ENCODE measurements at places on chromosomes 5 and 9. TPM values are rescaled to one million over a fixed set of nuclear protein-coding genes. Genes with fewer than 3 reads are reported as not detected.

DNA sequence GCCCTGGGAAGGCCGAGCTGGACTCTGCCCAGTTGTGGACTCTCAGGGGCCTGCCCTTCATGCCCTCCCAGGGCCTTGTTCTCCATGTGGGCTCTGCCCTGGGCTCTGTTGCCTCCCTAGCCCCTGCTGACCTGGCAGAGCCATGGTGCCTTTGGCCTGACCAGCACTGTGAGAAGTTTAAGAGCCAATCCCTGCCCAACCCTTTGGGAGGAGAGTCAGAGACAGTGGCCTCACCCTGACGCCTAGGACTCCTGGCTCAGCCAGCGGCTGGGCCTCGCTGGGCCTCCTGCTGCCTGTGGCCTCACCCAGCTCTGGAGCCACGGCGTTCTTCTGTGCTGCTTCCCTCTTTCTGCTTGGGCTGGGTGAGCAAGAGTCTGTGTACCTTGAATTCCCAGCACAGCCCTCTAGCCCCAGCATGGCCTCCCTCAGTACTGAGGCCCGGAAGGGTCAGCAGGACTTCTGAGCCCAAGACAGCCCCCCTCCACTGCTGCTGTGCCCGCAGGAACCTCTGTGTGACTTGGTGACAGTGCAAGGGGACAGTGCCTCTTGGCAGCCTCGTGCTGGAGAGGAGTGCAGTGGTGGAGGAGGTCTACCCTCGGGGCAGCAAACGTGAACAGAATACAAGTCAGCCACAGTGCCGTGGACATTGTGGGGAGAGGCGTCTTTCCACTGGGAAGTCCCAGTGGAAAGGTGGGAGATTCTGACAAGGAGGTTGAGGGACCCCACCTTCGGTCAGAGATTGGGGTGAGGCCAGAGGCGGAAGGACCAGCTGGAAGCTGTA lies 97.4 kb downstream of the CACNA1B start:
- DNase-seq, result no peak
- H3K27me3 ChIP-seq, result no peaks in the 10 kb centered on the region
- no peaks in the 10 kb centered on the region for H3K36me3 ChIP-seq
- H3K27ac ChIP-seq, result no peak overlapping the region
- H3K4me3 ChIP-seq, result no peak overlapping the region

DNA sequence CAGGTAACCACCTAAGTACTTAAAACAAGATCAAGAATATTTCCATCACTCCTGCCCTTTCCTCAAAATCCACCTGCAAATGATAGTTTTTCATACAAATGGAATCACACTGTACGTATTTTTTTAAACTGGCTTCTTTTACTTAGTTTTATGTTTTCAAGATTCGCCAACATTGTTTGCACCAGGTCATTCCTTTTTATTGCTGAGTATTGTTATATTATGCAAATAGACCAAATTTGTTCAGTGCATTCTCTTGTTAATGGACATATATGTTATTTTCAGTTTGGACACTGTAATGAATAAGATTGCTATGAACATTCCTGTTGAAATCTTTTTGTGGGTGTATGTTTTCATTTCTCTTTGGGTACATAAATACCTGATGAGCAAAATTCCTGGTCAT lies 8.3 kb upstream of the ANKRD31 start:
- H3K36me3 ChIP-seq, result no peaks in the 10 kb centered on the region
- no peak overlapping the region for H3K27ac ChIP-seq
- H3K4me1 ChIP-seq, result no peaks in the 10 kb centered on the region

DNA sequence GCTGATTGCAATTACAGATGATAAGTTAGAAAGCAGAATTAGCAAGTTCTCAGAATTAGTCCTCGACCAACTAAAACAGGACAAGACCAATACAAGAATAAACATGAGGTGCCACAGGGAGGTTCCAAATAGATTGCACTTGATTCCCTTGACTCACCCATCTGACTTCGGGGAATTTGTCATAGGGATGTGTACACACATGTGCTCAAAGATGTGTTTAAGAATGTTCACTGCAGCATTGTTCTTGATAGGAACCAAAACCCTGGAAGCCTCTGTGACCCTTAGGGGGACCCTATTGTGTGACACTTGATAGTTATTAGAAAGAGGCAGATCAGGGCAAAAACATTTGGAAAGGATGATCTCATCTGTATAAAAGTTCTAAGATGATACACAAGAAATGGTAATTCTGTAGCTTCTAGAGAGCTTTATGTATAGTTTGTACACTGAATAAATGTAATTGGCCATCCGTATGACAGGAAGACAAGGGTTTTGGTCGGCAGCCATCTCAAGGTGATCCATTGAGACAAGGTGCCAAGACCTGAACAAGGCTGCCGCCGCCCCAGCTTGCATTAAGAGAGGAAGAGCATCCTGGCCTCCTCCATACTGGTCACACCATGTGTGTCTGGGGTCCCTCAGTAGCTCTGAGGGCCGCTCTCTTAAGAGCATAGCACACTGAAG lies 48.2 kb upstream of the GARNL3 start:
- DNase-seq, result no peak
- no peaks in the 10 kb centered on the region for H3K4me1 ChIP-seq
- peaks cover 5% of the 10 kb centered on the region for H3K27me3 ChIP-seq
- H3K4me3 ChIP-seq, result no peak overlapping the region
- no peaks in the 10 kb centered on the region for H3K36me3 ChIP-seq

- no peaks in the 10 kb centered on the region for H3K36me3 ChIP-seq
- H3K27ac ChIP-seq, result peak overlapping the region; percentile 97
- H3K4me3 ChIP-seq, result no peak overlapping the region
- no peaks in the 10 kb centered on the region for H3K27me3 ChIP-seq
- peaks cover 23% of the 10 kb centered on the region for H3K4me1 ChIP-seq
Measured at GRCh38 chr5:33817301-33817700, 74.5 kb downstream of the ADAMTS12 start.

DNA sequence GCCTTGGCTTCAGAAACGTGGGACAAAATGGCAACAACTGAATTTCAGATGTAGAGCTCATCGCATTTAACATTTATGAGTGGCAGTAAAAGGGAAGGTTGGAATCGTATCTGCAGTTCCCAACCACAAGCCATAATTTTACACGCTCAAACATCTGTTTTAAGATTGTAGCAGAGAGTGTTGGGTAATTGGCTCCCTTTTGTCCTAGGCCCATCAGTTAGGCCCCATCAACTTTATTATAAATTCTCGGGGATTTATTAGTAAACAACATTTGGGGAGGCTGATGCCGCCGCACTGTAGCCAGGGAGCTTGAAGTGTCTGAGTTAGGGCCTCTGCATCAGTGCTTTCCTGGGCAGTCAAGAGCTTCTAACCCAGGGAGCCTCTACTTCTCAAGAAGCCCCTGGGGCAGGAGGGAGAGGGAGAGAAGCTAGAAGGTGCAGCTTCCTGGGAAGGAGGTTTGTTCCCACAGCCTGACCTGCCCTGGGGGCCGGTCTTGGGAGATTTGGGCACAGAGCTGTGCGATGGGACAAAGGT lies 66.2 kb downstream of the HSPA4 start:
- no peaks in the 10 kb centered on the region for H3K36me3 ChIP-seq
- H3K4me3 ChIP-seq, result no peak overlapping the region
- H3K27ac ChIP-seq, result no peak overlapping the region

DNA sequence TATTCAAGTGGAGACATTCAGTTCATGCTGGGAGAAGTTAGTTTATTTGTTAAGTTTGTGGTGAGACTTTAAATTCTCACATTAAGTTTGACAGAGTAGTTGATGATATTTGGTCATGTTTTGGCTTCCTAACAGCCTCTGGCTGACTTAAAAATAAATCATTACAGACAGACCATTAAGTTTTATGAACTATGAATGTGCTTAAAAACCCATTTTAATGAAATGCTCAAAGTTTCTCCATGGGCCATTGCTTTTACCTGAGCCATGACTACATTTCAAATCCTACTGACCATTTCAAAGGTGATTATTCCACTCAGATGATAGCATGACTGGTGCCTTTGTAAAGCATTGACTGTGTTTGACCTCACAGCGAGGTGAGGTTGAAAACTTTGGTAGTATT lies 192.7 kb downstream of the LRRC70 start:
- no peaks in the 10 kb centered on the region for H3K27me3 ChIP-seq
- H3K4me3 ChIP-seq, result no peak overlapping the region
- no peak overlapping the region for H3K27ac ChIP-seq
- no peaks in the 10 kb centered on the region for H3K36me3 ChIP-seq

DNA sequence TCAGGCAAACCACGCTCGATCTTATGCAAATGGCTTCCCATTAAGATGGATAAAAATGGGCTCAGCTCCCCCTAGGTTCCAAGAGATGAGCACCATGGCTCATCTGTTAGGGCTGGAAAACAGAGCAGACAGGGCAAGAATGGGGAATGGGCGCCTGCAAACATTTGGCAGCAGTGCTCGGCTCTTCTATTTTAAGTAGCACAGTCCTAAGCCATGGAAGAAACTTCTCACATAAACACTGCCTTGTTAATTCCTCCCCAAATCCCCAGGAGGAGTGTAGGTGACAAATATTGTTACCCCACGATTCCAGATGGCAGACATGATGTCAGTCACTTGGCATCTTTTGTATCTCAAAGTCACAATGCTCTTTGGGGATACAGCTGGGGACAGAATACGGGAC lies 221.8 kb downstream of the ICE1 start:
- no peaks in the 10 kb centered on the region for H3K4me1 ChIP-seq
- no peak for DNase-seq
- H3K27me3 ChIP-seq, result no peaks in the 10 kb centered on the region
- no peak overlapping the region for H3K4me3 ChIP-seq
- no peaks in the 10 kb centered on the region for H3K36me3 ChIP-seq

GRCh38 chr5:147061431-147061830 lies 173.4 kb upstream of the STK32A start:
- no peaks in the 10 kb centered on the region for H3K27me3 ChIP-seq
- no peak overlapping the region for H3K27ac ChIP-seq
- DNase-seq, result no peak
- no peaks in the 10 kb centered on the region for H3K4me1 ChIP-seq
- H3K4me3 ChIP-seq, result no peak overlapping the region

DNA sequence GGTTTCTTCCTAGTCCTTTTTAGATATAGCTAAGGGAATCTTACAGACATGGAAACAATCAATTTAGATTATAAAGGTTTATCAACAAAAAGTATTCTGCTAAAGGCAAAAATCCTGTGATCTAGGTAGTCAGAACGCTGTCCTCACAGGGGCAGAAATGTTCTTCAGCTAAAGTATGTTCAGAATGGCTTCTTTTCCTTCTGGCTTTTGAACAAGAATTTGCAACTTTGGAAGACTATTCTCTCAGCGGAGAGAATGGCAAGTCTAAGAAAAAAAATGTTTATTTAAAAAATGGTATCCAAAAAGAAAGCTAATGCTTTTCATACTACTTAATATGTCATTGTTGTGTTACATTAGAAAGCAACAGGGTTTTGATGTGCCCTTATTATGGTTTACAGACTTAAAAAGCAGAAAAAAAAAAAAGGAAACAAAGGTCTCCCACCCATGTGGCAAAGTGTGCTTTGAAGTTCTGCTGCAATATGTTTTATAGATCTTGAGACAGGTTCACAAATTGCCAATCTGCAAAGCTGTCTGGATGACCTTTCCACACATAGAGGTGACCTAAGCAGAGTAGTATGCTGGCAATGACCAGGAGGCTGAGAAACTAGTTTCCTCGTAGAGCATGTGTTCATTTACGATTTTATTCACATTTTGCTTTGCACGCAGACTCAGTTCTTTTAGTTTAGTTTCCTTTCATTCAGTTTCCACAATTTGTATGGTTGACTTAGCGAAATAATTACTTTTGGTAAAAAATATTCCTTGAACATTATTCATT lies 45.1 kb upstream of the PJA2 start:
- DNase-seq, result peak; percentile 59
- H3K36me3 ChIP-seq, result no peaks in the 10 kb centered on the region
- H3K4me3 ChIP-seq, result no peak overlapping the region
- peaks cover 21% of the 10 kb centered on the region for H3K4me1 ChIP-seq

- no peak for DNase-seq
- no peaks in the 10 kb centered on the region for H3K4me1 ChIP-seq
- H3K4me3 ChIP-seq, result no peak overlapping the region
- no peaks in the 10 kb centered on the region for H3K36me3 ChIP-seq
- H3K27ac ChIP-seq, result no peak overlapping the region
- H3K27me3 ChIP-seq, result no peaks in the 10 kb centered on the region
Measured at GRCh38 chr9:89382026-89382986, 64.0 kb downstream of the SECISBP2 start.

DNA sequence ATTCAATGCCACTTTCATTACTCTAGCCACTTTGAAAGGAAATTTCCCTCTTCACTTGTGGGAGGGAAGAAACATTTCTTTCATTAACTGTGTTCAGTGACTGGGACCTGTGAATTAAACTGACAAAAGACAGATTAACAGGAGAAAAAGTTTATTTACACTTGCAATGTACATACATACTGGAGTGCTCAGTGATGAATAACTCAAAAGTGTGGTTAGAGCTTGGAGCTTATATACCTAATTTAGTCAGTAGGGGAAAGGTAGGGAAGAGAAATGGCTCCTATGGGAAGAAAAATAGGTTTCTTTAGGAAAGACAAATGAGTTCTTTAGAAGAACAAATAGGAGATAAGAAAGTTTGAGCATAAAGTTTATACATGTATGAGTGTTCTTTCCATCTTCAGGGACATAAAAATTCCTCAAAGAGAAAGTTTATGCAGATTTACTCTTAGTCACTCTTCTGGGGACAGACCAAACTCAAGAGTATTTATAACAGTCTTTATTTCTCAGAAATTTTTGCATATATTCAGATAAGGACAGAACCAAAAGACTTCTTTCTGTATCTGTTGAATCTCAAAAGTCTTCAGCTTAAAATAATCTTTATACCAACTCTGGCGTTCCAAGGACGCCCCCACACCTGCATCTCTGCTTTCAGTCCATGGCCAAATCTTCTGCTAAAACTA lies 120.0 kb upstream of the RAI14 start:
- no peak for DNase-seq
- no peak overlapping the region for H3K4me3 ChIP-seq
- H3K36me3 ChIP-seq, result no peaks in the 10 kb centered on the region
- H3K4me1 ChIP-seq, result peaks cover 16% of the 10 kb centered on the region
- H3K27me3 ChIP-seq, result no peaks in the 10 kb centered on the region

- no peaks in the 10 kb centered on the region for H3K27me3 ChIP-seq
- no peak for DNase-seq
- no peak overlapping the region for H3K27ac ChIP-seq
- H3K4me3 ChIP-seq, result no peak overlapping the region
- no peaks in the 10 kb centered on the region for H3K36me3 ChIP-seq
Measured at GRCh38 chr5:137366526-137366925, 132.6 kb downstream of the SPOCK1 start.

The PAPPA gene
- 0.13 TPM for total RNA-seq

The CKMT2 gene
- total RNA-seq, result not detected

The PCDHB3 gene
- total RNA-seq, result not detected

The OR13C2 gene
- total RNA-seq, result not detected

The ECM2 gene
- total RNA-seq, result not detected

The TBC1D9B gene
- total RNA-seq, result 120 TPM

The ERGIC1 gene
- 118 TPM for total RNA-seq

All from endothelial cell of umbilical vein (primary cell).